ENCODE measurements at places on chromosomes 1 and 21. TPM values are rescaled to one million over a fixed set of nuclear protein-coding genes. Genes with fewer than 3 reads are reported as not detected.

DNA sequence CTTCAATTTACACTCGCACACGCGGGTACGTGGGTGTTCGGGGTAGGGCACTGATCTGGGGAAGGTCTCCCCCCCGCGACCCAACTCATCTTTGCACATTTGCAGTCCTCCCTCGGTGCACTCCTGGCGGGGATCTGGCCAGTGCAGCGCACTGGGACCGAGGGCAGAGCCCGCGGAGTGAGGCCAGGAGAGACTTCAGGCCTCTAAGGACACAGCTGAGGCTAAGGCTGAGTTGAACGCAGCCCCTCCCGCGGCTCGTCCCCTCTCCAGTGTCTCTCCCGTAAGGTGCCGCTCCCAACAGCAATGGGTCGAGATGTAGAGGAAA is 936 bp upstream of the NCAM2 start:
- no peak overlapping the region for H3K27ac ChIP-seq
- DNase-seq: no peak
- H3K27me3 ChIP-seq: 0 out of 2 replicates have a peak, but pooled peaks cover 6% of the 10 kb centered on the region
- H3K4me3 ChIP-seq: peak overlapping the region; percentile 72
- peaks cover 43% of the 10 kb centered on the region for H3K4me1 ChIP-seq
- H3K36me3 ChIP-seq: no peaks in the 10 kb centered on the region

GRCh38 chr21:38958940-38959691 is 153.4 kb downstream of the ETS2 start:
- peak; percentile 64 for DNase-seq
- peaks cover 6% of the 10 kb centered on the region for H3K36me3 ChIP-seq
- peaks cover 4% of the 10 kb centered on the region for H3K27me3 ChIP-seq
- peaks cover 62% of the 10 kb centered on the region for H3K4me1 ChIP-seq
- H3K4me3 ChIP-seq: peak overlapping the region; percentile 27

- H3K27me3 ChIP-seq: peaks cover 11% of the 10 kb centered on the region
- peaks cover 26% of the 10 kb centered on the region for H3K36me3 ChIP-seq
- peak overlapping the region; percentile 56 for H3K4me3 ChIP-seq
- peaks cover 46% of the 10 kb centered on the region for H3K4me1 ChIP-seq
- DNase-seq: peak; percentile 18
Observed at GRCh38 chr1:32062867-32063230, 9.9 kb upstream of the TMEM39B start.

DNA sequence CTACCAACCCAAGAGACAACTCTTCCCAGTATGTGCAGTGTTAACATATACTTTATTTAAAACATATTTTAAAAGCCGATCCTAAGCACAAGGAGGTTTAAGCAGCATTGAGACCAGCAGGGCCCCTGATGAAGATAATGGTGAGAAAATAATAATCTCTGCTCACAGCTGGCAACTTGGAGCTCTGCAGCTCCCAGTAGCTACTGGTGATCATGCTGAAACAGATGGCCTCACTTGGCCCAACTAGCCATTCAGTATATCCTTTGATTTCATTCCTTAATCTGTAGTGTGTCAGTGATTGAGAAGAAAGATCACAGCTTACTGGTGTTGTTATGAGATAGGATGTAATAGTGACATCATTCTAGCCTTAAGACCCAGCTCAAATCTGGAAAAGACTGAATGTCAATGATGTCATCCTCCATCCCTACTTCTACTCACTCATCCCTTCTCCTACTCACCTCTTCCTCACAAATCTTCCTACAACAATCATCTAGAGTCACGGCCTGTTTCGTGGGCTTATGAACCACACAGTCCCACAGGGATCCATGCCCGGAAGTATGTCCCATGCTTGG is 817.9 kb downstream of the PLA2G4A start:
- H3K4me1 ChIP-seq: no peaks in the 10 kb centered on the region
- no peaks in the 10 kb centered on the region for H3K27me3 ChIP-seq
- DNase-seq: no peak
- no peak overlapping the region for H3K27ac ChIP-seq
- no peaks in the 10 kb centered on the region for H3K36me3 ChIP-seq

The BTBD8 gene
- total RNA-seq: 1.8 TPM

DNA sequence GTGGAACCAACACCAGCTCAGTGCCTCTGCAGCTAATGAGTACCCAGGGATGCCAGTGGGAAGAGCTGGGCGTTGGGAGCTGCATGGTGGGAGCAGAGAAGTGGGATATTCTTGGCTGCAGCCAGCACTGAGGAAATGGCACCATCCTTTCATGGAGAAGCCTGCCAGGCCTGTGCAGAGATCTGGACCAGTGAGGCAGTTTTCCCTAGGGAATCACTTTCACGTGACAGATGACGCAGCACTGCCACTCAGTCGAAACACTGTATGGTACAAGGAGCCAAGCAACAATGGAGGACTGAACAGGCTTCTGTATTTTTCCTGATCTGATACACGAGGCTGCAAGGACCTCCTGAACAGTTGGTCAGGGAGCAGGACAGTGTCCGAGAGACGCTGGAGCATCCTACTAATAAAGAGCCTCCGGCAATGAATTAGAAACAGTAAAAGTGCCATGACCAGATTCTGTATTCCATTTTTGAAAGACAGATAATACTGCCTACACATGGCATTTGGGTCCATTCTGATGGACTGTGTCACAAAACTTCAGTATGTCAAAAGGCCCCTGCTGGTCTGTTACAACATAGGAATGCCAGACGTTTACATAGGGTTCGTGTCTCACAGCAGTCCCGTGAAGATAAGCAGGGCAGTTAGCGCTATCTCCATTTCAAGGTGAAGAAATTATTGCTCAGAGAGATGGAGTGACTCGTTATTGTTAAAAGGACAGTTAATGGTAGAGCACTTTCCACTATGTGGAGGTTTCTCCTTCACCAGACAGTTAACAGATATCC is 44.0 kb upstream of the LMO4 start:
- peaks cover 8% of the 10 kb centered on the region for H3K27me3 ChIP-seq
- no peak overlapping the region for H3K27ac ChIP-seq
- DNase-seq: no peak
- H3K4me3 ChIP-seq: no peak overlapping the region
- H3K36me3 ChIP-seq: no peaks in the 10 kb centered on the region
- H3K4me1 ChIP-seq: no peaks in the 10 kb centered on the region

- H3K27me3 ChIP-seq: no peaks in the 10 kb centered on the region
- no peak overlapping the region for H3K27ac ChIP-seq
- DNase-seq: peak; percentile 58
- peaks cover 5% of the 10 kb centered on the region for H3K4me1 ChIP-seq
- H3K4me3 ChIP-seq: no peak overlapping the region
- no peaks in the 10 kb centered on the region for H3K36me3 ChIP-seq
Observed at GRCh38 chr21:26469789-26470188, 103.3 kb downstream of the CYYR1 start.

The KMO gene
- not detected for total RNA-seq
